ENCODE measurements at places on chromosomes 2 and 18. TPM values are rescaled to one million over a fixed set of nuclear protein-coding genes. Genes with fewer than 3 reads are reported as not detected.

The PRPF40A gene
- 177 TPM for total RNA-seq

The CYTIP gene
- 64.0 TPM for total RNA-seq

The FZD7 gene
- 1.2 TPM for total RNA-seq

The AKAIN1 gene
- not detected for total RNA-seq

The RGPD3 gene
- not detected for total RNA-seq

The PRKD3 gene
- total RNA-seq: 174 TPM

The AMER3 gene
- total RNA-seq: not detected

The TUBA4B gene
- not detected for total RNA-seq

The SERPINB11 gene
- not detected for total RNA-seq

The ALPI gene
- total RNA-seq: not detected

The RMDN2 gene
- total RNA-seq: 3.1 TPM
